ENCODE measurements at places on chromosomes 2 and 18. TPM values are rescaled to one million over a fixed set of nuclear protein-coding genes. Genes with fewer than 3 reads are reported as not detected.

The ANO7 gene
- 7.6 TPM for total RNA-seq

The TMEM163 gene
- 24.7 TPM for total RNA-seq

DNA sequence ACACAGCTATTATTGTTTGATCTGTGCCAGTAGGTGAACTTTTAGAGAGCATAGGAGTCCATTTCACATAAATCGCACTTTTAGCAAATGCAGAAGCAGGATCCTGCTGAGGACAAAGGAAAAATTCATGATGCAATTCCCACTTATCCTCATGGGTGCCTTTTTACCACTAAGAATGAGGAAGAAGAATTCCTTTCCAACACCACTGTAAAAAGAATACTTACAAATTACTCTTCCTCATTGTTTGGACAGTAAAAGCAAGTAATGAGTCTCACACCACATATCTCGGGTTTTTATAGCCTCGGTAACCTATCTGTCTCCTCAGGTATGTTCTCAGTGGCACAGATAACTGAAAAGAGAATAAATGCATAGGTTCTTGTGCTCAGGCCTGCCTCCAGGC lies 238.5 kb downstream of the MTX2 start:
- DNase-seq, result no peak

- DNase-seq, result no peak
Measured at GRCh38 chr2:19321946-19322345, 36.5 kb downstream of the OSR1 start.

The PLEKHA3 gene
- total RNA-seq, result 36.2 TPM

DNA sequence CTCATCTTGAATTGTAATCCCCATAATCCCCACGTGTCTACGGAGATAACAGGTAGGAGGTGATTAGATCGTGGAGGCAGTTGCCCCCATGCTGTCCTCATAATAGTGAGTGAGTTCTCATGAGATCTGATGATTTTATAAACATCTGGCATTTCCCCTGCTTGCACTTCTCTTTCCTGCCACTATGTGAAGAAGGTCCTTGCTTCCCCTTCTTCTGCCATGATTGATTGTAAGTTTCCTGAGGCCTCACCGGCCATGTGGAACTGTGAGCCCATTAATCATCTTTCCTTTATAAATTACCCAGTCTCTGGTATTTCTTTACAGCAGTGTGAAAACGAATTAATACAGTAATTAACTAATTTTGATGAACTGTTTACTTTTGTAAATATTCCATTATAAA lies 582.5 kb downstream of the TSN start:
- DNase-seq, result no peak

GRCh38 chr2:23149777-23150176 lies 235.2 kb upstream of the KLHL29 start:
- DNase-seq, result no peak

- no peak for DNase-seq
Measured at GRCh38 chr2:191178806-191179514, 28.2 kb upstream of the STAT4 start.

DNA sequence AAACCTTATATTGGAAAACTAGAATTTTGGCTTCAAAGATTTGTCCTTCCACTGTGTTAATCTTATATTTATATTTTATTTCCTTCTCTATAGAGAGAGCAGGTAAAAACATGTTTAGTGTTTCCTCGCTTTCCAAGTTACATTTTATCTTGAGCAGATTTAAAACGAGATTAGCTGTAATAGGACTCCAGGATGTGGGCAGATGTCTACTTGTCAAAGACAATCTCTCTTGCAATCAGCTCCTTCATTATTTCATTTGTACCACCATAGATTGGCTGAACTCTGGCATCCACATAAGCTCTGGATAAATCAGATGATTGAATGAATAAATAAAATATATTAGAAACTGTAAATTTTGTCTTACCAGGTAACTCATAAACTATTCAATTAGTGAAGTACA lies 17.5 kb upstream of the KANSL1L start:
- DNase-seq, result no peak

The AOX1 gene
- 1.7 TPM for total RNA-seq

GRCh38 chr2:7849027-7849426 lies 832.8 kb upstream of the ID2 start:
- DNase-seq, result no peak

DNA sequence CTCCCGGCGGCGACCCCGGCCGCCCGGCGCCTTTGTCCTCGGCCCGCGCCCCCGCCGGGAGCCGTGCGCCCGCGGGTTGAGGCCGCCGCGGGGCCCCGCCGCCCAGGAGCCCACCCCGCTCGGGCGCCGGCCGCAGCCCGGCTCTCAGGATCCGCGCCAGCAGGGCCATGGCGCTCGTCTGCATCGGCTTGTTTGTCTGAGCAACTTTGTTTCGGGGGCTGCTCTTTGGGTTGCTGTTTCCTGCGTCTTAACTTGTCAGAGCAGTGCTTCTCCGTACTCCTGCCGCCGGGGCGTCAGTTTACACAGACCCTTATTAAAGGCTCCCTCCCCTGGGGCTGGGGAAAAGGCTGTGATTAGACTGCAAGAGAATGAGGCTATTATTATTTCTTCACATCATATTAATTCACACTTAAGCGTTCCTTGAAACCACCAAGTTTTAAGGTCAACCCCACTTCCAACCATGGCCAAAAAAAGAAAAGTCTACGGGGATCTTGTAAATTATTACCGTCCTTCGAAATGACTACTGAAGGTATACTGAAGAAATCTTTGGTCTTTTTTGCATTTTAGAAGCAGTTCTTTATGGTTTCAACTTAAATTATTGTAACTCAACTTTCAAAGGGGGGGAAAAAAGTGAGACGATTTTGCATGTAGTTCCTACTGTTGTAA lies at the start of gene CYP27C1:
CYP27C1 (minus strand) TSS at position 198 of the 666 bp plus-strand sequence; CDS start at position 169, 29 bp downstream.
- no peak for DNase-seq

The LRP2 gene
- 35.4 TPM for total RNA-seq

DNA sequence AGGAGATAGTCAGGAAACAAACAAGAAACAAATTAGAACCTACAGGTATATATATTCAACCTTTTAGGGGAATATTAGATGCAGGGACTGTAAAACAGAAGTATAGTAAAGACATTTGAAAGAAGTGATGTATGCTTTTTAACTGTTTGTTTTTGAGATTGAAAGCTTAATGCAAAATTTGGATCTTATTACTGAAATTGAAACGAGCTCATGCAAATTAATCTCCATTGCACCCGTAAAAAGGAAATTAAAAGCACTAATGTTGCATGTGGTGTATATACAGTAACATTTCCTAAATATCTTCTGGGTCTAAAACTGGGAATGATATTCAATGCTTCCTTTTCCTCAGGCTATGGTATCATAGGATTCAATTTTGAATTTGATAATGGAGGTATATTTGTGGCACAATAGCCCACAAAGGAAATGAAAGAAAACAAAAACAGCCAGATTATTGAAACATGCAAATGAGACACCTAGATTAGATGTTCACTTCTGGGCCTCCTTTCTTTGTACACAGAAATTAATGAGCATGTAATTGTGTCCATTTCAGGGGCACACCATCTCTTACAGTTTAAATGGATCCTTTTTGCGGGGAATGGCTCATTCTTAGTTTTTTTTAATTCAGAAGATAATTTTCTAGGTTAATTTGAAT lies 1.6 kb upstream of the ELOA2 start:
- DNase-seq, result no peak

DNA sequence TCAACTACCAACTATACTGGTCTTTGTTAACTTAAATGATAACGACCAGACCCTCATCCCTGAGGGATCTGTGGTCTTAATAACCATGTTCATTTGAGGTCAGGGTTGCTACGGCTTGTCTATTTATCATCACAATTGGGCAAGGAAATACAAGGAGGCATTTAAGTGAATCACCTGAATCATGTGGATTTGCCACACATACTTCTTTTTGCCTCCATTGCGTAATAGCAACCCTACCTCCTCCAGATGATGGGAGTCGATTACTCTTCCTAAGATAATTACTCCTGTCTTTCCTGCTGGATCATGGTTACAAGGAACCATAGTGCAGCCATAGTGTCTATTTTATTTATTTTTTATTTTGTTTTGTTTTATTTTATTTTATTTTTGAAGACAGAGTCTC lies 42.2 kb downstream of the TAF4B start:
- no peak for DNase-seq

DNA sequence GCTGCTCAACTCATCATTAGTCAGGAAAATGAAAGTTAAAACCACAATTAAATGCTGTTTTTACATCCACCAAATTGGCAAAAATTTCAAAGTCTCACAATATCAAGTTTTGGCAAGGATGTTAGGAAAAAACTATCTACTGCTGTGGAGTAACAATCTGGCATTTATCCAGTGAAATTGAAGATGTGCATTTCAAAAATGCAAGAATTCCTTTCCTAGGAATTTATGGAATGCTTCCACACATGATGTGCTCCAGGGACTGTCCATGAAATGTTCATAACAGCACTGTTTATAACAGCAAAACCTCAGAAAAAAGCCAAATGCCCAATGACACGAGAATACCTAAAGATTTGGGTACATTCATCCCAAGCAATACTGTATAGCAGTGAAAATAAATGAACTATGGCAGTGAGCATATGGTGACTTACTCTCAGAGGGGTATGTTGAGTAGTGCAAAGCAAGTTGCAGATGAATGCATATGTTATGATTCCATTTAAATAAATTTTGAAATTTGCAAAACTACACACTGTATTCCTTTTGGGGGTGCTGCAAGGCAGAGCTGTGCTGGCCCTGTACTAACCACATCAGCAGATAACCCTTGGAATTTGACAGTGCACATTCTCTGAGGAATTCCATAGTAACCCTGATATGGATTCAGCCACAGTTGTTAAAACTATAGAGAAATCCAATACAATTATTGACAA lies 41.3 kb upstream of the GYPC start:
- no peak for DNase-seq

DNA sequence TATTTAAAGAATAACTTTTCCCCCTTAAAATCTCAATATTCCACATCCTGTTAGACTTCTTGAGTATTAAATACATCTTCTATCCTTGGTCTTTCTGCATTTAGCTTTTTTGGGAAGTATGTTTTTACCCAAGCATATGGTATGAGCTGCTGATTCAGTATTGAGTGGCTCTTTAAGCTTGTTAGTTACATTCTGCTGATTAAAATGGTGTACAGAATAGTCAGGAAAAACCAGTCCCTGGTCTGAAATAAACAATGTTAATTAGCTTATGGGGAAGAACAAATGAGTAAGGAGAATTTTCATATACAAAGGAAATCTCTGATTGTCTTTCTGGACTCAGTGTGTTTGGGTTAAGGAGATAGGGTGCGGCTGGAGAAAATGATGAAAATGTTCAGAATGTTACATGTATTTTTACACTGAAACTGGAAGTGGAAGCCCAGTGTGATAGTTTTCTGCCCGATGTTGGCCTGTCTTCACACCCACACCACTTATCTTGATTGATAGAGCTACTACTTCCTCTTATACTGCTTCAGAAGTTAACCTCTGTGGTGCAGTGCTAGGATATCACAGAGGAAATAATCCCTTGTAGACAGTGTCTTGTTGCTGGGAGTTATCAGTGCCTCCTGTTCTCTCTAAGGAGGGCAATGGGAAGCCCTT lies 84.0 kb downstream of the MSH2 start:
- DNase-seq, result no peak

DNA sequence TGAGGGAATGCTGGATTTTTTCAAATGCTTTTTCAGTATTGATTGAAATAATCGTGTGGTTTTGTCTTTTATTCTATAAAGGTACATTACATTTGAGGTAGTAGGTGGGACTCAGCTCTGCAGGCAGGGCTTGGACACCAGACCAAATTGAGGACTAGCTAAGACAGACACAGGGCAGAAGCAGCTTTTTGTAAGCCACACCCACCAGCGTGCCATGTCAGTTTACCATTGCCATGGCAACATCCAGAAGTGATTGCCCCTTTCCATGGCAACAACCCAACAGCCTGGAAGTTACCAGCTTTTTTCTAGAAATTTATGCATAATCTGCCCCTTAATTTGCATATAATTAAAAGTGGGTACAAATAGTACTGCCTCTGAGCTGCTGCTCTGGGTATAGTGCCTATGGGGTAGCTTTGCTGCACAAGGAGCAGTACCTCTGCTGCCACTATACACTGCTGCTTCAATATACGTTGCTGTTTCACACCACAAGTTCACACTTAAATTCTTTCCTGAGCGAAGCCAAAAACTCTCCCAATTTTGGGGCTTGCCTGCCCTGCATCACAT lies 23.6 kb upstream of the VWA3B start:
- DNase-seq, result no peak

DNA sequence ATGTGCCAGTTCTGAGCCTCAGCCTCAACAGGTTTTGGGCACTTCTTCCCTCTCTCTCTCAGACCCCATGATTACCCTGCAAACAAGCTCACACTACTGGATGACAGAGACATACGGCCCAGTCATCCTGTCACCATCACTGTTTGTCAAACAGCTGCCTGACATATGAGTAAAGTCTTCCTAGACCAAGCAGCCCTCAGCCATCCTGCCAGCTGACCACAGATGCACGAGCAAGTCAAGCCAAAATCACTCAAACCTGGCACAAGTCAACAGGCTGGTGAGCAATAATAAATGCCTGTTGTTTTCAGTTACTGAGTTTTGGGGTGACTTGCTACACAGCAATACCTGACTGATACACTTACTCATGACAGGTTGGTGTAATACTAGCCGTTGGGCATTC lies 75.5 kb upstream of the KLF7 start:
- DNase-seq, result no peak

GRCh38 chr2:214671319-214671885 lies 138.1 kb downstream of the BARD1 start:
- DNase-seq, result no peak

- DNase-seq, result no peak
Measured at GRCh38 chr2:200081236-200081635, 125.9 kb downstream of the MAIP1 start.

The TUBA4B gene
- total RNA-seq, result not detected

The VWA3B gene
- total RNA-seq, result 2.9 TPM

The CAVIN2 gene
- total RNA-seq, result 27.4 TPM

The UGT1A10 gene
- total RNA-seq, result not detected

- no peak for DNase-seq
Measured at GRCh38 chr2:66024391-66024790, 410.5 kb upstream of the MEIS1 start.

- DNase-seq, result no peak
Measured at GRCh38 chr2:99421469-99421868, 68.3 kb downstream of the REV1 start.

The FSHR gene
- total RNA-seq, result 1.6 TPM

- DNase-seq, result no peak
Measured at GRCh38 chr2:101341421-101341820, 32.9 kb upstream of the RNF149 start.

DNA sequence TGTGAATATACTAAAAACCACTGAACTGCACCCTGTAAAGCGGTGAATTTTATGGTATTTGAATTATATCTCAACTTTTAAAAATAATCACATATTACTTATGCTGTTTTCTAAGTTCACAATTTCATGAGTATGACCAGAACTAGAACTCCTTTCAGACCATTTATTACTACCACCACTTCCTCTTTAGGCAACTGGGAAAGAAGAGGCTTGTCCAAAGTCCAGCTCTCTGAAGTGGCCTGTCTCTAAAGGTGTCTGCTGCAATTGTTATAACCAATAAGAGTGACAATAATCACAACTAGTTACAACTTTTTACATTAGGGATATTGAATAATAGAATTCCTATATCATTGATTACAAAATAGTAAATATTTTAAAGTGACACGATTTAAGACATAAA lies 267.9 kb upstream of the PIK3C3 start:
- no peak for DNase-seq

- DNase-seq, result no peak
Measured at GRCh38 chr2:148914463-148914862, 39.4 kb downstream of the KIF5C start.

Measured in dorsolateral prefrontal cortex (tissue), 122 donors.